Type B pancreatic cell (in vitro differentiated cells): ENCODE measurements at places on chromosomes 2 and 18.

GRCh38 chr2:152445791-152446201, 110.8 kb downstream of the FMNL2 start:
- no peak for DNase-seq

GRCh38 chr2:192413812-192414681, 219.3 kb upstream of the TMEFF2 start:
- no peak for DNase-seq

DNA sequence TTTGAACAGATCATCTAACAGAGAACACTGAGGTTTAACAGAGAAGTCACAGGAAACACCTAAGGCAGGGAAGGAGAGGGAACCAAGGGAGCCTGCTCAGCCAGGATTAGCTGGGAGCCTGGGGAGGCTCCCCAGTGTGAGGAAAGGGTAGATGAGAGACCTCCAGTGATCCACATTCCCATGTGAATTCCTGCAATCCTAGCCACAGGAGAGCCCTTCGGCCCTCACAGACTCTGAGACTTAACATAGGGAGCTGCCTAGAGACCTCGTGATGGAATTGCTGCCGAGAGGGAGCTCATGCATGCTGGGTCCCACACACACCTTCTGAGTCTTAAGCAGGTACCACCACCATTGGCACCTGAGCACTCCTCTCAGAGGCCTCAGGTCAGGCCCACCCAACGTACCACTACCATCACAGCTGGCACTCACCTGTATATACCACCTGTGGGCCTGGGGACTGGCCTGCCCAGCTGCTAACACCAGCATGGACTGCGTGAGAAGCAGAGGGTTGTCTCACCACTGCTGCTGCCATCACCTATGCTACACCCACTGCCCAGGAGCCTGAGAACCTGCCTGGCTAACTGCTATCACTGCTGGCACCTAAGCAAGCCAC, 225.9 kb upstream of the RASGRP3 start:
- no peak for DNase-seq

DNA sequence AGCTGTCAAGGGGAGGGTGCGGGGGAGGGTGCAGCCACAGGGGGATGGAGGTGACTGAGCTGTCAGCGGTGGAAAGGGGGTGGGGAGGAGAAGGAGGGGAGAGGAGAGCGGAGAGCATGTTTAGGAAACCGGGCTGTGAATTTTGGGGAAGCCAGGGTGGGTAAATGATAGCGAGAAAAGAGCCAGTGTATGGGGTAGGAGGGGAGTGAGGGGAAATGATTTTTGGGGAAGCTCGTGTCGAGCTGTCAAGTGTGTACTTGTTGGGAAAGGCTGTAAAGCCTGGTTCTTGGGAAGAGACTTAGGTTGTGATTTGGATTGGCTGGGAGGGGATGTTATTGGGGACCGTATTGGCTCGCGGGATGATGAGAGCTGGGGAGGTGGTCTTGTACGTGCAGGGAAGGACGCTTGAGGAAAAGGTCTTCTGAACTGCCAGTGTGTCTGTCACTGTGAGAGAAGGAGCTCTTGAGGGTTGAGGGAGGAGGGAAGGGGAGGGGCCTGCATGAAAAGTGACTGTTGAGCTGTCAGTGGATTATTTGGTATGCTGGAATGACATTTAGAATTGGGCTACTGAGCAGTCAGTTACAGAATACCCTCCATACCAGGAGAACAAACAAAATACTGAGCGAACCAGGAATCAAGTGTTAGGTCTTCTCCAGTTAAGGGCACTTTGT, 1.0 kb downstream of the UBR3 start:
- DNase-seq = no peak

DNA sequence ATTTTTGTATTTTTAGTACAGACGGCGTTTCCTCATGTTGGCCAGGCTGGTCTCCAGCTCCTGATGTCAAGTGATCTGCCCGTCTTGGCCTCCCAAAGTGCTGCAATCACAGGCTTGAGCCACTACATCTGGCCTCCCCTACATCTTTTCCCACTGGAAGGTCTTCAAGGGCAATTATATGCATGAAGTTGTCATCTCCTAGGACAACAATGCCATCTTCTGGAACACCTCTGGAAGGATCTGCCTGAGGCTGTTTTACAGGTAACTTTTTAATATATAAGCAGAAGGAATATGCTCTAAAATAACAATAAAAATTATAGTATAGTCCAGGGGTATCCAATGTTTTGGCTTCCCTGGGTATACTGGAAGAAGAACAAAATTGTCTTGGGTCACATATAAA, 321.4 kb downstream of the AFF3 start:
- no peak for DNase-seq

GRCh38 chr2:82215212-82215611, 1910.7 kb upstream of the LRRTM1 start:
- no peak for DNase-seq

- DNase-seq = no peak
Measured at GRCh38 chr2:171673905-171674304, 13.4 kb upstream of the DYNC1I2 start.

GRCh38 chr2:181682026-181682789, 1.9 kb upstream of the NEUROD1 start:
- no peak for DNase-seq

DNA sequence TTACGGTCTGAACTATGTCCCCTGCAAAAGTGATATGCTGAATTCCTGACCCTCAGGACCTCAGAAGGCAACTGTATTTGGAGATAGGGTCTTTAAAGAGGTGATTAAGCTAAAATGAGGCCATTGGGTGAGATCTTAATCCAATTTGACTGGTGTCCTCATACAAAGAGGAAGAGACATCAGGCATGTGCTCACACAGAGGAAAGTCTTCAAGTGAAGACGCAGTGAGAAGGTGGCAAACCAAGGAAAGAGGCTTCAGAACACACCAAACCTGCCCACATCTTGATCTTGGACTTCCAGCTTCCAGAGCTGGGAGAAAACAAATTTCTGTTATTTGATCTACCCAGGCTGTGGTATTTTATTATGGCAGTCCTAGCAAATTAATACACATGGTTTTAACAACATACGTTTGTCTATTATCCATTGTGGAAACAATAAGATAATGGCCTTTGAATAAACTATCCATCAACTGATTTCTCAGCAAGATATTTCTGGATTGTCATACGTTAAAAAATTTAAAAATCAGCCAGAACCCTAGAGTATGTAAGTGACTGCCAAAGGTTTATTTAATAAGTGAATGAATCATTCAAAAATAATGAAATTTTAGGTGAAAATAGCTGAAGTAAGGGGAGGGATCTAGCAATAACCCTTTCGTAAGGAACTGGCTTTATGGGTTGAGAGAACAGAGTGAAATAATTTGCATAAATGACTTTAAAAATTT, 6.5 kb downstream of the WIPF1 start:
- DNase-seq = no peak

DNA sequence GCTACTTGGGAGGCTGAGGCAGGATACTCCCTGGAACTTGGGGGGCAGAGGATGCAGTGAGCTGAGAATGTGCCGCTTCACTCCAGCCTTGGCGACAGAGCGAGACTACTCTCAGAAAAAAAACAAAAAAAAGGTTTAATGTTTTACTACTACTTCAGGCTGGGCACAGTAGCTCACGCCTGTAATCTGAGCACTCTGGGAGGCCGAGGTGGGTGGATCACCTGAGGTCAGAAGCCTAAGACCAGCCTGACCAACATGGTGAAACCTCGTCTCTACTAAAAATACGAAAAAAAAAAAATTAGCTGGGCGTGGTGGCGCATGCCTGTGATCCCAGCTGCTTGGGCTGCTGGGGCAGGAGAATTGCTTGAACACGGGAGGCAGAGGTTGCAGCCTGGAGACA, 75.7 kb upstream of the ATIC start:
- no peak for DNase-seq

GRCh38 chr2:180038997-180039396, 31.9 kb upstream of the CWC22 start:
- no peak for DNase-seq

DNA sequence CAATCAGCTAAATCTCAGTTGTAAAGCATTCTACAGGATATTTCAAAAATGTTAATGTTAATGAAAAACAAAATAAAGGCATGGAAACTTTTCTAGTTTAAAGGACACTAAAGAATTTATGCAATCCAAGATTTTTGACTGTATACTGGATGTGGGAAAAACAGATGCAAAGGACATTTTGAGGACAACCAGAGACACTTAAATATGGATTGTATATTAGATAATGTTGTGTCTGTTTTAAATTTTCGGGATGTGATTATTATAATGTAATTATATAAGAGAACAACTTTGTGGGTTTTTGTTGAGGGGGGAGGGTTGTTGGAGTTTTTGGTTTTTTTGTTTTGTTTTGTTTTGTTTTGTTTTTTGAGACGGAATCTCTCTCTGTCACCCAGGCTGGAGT, 30.9 kb downstream of the PSMA8 start:
- no peak for DNase-seq

DNA sequence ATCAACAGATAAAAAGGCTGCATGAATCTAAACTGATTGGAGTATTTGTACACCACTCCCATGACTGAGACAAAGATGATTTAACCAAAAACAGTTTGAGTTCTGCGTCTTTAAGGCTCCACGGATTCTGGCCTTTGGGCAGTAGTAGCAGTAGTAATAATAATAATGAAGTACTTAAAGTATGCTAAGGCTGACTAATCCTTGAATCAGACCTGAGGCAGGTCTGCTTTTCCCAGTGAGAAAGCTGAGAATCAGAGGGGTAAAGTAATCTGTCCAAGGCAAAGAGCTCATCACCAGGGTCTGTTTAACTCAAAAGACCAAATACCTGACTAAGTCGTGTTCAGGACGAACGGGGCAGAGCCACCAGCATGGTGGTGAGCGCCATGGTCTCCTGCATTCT, 61.4 kb downstream of the ID2 start:
- no peak for DNase-seq

- no peak for DNase-seq
Measured at GRCh38 chr2:235201756-235202155, 249.9 kb downstream of the SH3BP4 start.

DNA sequence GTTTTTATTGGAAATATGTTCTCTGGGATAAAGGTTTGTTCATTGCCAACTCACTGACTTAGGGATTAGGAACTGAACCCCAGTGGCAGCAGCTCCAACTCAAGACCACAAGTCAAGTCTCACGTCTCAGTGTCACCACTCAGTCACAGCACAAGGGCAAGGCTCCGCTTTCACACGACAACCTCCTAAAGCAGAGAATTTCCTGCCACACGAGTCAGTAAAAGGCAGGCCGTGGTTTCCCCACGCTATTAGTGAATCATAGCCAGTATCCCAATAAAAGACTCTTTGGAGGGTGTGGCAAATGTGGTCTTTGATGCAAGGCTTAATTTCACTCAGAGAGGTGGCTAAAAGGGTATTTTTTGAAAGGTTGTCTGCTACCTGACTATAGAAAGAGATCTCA, 57.6 kb downstream of the PIEZO2 start:
- DNase-seq = no peak

GRCh38 chr2:208929894-208930427, 493.9 kb upstream of the MAP2 start:
- DNase-seq = no peak
